NCI-H2227 treated with DMSO at 0.1 percent for 48 hours (cell line): ENCODE measurements at places on chromosomes 3 and 15.

DNA sequence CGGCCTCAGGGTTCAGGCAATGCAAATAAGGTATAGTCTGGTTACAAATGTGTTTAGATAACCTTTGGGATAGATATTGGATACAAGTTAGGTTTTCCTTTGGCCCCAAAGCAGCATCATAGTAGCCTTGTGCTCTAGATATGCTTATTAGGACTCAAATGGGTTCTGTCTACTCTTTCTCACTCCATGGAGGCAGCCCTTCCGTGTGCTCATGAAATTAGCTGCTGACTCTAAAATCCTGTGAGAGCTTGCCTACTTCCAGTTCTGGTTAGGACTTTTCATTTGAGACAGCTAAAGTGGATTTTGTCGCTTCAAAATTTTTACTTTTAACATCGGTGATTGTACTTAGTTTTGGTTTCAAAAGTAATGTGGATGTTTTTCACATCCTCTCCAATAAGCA lies 1.6 kb downstream of the CDV3 start:
- no peak for DNase-seq

GRCh38 chr3:86743233-86743632 lies 247.7 kb downstream of the VGLL3 start:
- DNase-seq, result no peak

DNA sequence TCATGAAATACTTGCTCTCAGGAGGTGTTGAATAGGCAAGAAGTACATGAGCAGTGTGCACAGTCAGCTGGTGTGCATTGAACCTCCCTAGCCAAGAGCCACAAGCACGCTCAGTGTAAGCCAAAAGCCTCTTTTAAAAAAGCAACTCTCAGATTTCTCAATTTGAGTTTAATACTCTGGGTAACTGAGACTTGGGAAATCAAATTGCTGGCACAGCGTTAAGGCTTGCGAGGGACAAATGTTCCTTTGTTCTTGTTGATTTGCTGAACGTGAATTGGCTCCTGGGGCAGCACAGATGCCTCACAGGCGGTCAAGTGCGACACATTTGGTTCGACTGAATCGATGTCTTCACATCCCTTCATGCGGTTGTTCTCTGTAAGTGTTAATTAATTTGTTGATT lies at the start of gene FAM240A:
TSS of gene FAM240A (plus strand) at position 202 of the 400 bp plus-strand sequence. CDS start at position 361, 159 bp downstream.
- no peak for DNase-seq

DNA sequence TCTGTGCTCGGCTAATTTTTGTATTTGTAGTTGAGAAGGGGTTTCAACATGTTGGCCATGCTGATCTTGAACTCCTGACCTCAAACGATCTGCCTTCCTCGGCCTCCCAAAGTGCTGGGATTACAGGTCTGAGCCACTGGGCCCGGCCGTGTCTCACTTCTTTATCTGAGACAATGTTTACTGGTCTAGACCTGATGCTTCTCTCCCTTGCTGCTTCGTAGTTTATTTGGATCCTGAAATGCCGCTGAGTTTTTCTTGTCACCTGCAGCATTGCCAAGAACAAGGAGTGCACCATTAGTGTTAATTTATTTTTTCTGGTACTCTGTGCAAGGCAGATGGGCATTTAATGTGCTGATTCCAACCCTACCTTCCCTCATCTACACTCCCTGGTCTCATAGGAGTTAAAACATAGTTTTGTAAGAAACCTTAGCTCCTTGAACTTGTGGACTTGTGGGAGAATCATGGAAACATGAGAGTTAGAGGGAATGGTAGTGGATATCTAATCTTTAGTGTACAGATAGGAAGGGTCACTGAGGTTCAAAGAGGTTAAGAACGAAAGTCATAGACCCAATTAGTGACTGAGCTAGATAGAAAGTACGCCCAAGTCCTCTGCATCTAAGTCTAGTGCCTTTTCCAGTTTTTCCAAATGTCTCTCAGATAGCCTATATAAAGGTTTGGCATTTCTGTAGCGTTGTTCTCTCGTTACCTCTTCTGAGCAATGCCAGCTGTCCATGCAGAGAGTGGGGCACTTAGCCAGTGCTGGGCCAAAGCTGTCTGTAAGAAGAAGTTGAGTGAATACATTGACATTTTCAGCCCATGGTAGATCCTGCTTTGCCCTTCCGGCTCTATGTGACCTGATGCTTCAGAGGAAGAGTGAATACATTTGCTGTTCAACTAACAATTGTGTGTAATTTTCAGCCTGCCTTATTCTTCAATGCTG lies 244.1 kb downstream of the LPP start:
- no peak for DNase-seq

DNA sequence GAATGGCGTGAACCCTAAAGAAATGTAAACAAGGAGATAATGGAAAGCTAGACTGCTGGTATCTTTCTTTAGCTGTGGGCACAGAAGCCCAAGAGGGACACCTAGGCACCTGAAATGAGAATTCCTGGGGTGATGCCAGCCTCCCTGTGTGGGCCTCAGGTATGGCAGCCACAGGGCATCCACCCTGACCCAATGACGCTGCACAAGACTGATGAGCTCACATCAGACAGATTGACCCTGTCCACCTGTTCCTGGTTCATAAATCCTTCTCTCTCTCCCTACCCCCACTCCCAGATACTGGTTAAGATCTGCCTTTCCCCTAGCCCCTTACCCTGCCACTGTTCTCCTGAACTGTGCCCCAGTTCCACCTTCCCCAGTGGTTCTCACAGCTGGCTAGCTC lies 1.5 kb downstream of the GLB1 start:
- no peak for DNase-seq

DNA sequence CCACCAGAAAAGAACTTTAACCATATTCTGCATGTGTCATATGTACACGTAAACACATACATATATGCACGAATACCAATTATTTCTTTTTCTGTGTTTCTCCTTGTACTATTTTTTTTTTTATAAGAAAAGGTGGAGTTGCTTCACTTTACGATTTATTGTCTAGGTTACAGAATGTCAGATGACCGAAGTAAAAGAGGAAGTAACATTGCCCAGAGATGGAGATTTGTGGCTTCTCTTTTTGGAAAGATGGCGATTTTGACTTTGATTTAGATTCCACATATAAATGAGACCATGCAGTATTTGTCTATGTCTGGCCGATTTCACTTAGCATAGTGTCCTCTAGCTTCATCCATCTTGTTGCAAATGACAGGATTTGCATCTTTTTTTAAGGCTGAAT lies 293.1 kb downstream of the SV2B start:
- DNase-seq, result no peak

DNA sequence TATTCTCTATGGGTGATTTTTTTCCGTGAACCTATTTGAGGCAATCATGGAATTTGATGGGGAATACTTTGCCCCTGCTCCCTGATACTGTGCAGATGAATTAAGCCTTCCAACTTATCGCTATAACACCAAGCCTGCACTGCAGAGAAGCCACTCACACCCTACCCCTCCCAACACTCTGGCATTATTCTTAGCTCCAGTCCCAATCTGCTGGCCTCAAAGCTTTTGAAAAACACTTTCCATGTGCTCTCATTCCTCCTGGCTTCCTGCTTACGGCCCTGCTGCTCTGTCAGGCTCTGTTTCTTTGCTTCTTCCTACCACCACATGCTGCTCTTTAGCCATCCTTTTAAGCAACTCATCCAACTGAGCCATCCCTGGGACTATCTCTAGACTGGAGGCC lies 327.8 kb upstream of the SLCO3A1 start:
- no peak for DNase-seq

DNA sequence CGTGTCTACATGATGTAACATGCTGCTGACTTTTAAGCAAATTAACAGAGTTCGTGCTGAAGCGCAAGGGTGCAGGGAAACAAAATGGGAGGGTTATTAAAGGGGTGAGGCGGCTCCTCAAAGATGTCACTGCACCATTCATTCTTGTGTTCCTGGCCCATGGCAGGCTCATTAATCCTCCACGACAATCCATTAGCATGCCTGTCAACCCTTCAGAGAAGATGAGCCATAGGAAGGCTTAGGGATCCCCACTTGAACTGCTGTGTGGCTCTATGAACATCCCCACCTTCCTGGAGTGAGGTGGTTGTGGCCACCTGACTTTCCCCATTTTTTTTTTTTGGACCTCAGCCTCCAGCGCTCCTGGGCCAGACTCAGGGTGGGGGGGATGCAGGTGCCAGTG lies 45.8 kb downstream of the IGF1R start:
- no peak for DNase-seq

- DNase-seq, result no peak
Measured at GRCh38 chr15:48391950-48392349, 60.7 kb downstream of the DUT start.

GRCh38 chr3:174191380-174191779 lies 667.8 kb upstream of the NAALADL2 start:
- DNase-seq, result no peak

DNA sequence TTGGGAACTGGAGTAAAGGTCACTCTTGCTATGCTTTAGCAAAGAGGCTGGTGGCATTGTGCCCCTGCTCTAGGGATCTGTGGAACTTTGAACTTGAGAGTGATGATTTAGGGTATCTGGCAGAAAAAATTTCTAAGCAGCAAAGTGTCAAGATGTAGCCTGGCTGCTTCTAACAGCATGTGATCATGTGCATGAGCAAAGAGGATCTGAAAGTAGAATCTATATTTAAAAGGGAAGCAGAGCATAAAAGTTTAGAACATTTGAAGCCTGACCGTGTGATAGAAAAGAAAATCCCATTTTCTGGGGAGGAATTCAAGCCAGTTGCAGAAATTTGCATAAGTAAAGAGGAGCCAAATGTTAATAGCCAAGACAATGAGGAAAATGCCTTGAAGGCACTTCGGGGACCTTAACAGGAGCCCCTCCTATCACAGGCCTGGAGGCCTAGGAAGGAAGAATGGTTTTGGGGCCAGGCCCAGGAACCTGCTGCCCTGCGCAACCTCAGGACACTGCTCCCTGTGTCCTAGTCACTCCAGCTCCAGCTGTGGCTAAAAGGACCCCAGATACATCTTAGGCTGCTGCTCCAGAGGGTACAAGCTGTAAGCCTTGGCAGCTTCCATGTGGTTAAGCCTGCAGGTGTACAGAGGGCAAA lies 212.2 kb upstream of the LINGO1 start:
- DNase-seq, result no peak

GRCh38 chr3:10288575-10288960 lies 4.2 kb downstream of the GHRL start:
- DNase-seq, result no peak

- DNase-seq, result no peak
Measured at GRCh38 chr3:126528800-126529541, 5.0 kb downstream of the CHST13 start.

DNA sequence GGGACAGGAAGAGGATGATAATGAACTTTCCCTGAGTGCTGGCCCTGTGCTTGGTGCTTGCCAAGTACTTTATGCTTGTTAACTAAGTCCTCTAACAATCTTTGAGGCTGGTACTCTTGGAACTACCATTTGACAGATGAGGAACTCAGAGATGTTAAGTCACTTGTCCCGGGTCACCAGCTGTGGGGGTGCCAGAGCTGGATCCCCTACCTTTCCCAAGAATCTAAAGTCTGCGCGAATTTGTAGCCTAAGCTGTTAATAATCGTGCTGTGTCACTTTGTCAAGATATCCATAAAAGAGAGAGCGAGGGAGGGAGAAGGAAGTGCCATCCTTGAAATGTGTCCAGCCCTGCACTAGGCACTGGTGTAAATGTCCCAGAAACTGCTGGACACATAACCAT lies 19.0 kb upstream of the ACOX2 start:
- DNase-seq, result no peak

GRCh38 chr15:48242015-48242414 lies 35.9 kb downstream of the SLC12A1 start:
- no peak for DNase-seq
